ENCODE measurements at places on chromosomes 11 and 22. TPM values are rescaled to one million over a fixed set of nuclear protein-coding genes. Genes with fewer than 3 reads are reported as not detected.
A peak's percentile ranks its signal among the peaks of the same experiment; 100 is the strongest.

Gene TSSK2
- total RNA-seq: not detected

Gene MYOD1
- total RNA-seq: not detected

Gene KLHDC7B
- 6.9 TPM for total RNA-seq

Gene RAC2
- total RNA-seq: 714 TPM

Gene NUP50
- 150 TPM for total RNA-seq

Gene CADM1
- total RNA-seq: 1.5 TPM

Gene RNF214
- 16.9 TPM for total RNA-seq

Gene C11orf68
- 23.6 TPM for total RNA-seq

Gene RTN4RL2
- total RNA-seq: 0.51 TPM

Gene LGR4
- 0.22 TPM for total RNA-seq

Gene TSGA10IP
- total RNA-seq: not detected

Gene SHANK3
- total RNA-seq: 0.05 TPM

Gene SLC22A9
- not detected for total RNA-seq

DNA sequence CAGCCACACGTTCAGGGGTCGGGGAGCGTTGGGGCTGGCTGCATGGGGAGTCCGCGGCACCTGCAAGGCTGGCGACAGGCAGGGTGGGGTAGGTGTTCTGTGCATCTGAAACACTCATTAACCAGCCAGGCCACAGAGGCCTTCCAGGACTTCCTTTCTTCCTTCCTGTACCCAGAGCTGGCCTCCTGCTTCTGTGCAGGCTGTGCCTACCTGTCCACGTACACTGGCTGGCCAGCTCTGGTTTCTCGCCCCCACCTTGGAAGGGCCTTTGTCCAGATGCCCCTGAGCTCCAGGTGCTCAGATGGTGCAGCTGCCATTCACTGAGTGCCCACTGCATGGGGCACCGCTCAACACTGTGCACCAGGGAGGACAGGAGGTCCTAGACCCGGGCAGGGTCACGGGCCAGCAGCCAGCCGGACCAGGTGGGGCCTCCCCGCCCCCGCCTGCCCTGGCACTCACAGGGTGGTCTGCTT, 15.9 kb downstream of the TTLL12 start:
- no peak for DNase-seq

- DNase-seq: no peak
These were observed 19.5 kb downstream of the ARFGAP3 start for GRCh38 chr22:42837556-42837955.

DNA sequence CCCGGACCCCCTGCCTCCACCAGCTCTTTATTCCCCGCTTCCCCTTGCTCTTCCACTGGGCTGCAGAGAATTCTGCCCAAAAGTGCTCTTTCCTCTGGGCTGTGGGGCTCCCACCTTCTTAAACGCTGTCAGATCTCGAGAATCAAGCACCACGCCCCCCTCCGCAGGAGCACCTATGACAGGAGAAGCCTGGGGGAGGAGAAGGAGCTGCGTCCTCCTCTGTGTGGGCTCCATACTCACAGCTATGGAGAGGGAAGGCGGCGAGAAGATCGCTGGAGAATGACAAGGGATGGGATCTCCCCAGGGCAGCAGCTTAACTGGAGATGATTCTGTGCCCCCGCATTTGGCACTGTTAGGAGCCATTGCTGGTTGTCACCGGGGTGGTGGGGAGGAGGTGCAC, 19.7 kb downstream of the SHISAL1 start:
- DNase-seq: no peak

DNA sequence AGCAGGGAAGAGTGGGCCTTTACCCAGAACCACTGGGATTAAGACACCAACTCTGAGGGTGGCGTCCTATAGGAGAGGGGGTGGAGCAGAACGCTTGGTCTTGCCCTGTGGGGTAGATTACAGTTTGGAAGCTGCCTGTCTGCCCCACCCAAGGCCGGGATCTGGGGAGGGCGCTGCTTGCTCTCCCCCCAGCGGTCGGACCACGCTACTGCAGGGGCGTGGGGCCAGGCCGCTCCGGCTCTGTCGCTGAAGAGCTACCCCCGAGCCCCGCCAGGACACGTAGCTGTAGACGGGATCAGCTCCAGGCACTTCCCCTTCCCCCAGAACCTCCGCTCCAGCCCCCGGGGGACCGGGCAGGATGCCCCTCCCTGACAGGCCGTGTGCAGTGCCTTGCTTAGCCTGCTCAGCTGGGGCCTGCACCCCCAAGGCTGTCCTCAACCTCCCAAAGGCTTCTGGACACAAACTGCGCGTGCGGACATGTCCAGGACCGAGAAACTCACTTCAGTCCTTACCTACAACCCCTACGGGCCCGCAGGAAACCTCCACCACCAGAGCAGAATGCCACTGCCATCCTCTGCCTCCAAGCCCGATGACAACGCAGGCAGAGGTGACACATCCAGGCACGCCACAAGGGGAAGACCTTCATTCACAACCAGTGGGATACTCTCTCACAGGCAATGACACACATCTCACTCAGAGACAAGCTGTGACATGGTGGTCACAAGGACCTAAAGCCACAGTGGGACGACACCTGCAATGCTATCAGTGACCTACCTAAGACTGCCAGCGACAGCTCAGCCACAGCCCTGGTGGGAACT, 3.6 kb downstream of the AHNAK start:
- DNase-seq: peak; percentile 88

DNA sequence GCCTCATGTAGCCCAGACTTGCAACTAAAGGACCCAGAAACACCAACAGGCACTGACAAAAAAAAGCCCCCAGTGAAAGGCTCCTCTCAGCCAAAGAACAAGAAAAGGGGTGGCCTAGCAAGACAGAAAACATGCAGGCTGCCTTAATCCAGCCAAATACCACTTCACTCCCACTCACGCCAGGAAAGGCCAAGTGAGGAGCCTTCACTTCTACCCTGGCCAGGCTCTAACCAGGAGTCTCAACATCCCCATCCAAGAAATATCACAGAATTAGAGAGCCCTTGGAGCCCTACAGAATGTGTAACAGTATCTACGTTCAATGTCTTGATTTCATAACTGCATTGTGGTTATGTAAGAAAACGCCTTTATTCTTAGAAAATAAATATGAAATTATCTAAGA, 149.0 kb downstream of the APOL5 start:
- no peak for DNase-seq

GRCh38 chr11:42923651-42924050, 388.1 kb upstream of the API5 start:
- DNase-seq: no peak

- no peak for DNase-seq
These were observed 58.2 kb downstream of the YAP1 start for GRCh38 chr11:102168481-102168880.

DNA sequence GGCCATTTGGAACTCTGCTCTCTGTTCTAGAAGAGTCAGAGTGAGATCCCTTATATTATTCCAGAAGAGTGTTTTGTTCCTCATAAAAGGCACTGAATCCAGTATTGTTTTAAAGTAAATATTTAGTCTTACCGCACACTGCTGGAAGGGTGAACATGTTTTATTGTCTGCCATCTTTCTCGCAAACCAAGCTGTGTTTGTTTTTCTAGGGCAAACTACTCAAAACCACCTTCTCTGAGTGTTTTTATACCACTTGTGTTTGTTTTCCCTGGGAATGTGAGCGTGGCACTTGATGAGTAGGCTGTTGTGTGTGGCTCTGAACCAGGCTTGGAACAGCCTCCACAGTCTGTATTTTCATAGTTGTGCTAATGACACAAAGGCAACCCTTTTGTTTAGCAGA, 89.8 kb downstream of the DBX1 start:
- DNase-seq: no peak

DNA sequence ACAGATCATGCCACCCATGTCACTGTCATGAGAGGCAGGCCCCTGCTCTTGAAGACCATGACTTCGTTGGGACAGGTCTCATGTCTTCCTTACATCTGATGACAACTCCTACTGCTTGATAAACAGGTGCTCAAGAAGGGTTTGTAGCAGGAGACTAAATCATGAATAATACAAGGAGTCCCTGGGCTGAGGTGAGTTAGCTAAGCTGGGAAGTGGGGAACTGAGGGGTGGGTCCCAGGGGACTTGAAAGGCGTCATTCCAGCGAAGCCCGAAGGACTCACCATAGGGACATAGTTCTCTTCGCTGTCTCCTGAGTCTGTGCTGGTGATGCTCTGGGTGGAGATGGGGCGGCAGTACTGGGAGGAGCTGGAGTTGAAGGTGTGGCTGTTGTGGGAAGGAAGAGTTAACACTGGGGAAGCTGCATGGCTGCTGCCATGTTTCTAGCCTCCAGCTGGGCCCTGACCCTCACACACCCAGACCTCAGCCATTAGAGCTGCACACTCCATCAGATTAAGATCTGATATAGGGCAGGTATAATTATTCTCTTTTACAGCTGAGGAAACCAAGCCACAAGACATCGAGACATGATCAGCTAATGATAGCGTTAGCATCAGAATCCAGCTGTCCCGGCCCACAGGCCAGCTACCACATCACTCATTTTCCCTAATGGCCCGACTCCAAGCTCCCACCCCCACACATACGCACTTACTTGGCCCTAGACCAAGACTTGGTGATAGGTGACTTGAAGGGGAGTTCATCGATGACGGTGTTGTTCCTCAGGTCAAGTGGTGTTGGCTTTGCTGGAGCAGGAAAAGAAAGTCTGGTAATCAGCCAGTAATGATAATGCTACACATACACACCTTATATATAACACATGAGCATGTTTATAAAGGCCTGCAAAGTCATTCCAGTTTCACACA, 32.9 kb downstream of the USP35 start:
- DNase-seq: no peak

DNA sequence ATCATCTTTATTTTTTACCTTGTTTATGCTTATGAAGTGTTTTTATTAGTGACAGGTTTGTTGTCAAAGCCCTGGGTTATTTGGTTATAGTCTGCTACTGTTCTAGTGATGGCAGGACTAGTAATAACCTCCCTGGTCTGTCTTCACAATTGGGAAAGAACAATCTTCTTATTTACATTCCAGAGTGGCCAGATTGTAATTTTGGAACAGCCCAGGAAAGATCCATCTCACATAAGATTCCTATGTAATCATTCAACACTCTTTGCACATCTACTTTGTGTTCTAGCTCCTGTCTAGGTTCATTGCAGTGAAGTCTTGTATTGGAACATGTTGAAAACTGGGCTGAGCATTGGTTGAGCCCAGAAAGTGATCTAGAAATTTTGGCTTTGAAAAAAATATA, 63.8 kb downstream of the CYB5R2 start:
- DNase-seq: no peak

GRCh38 chr22:45320357-45320976, 10.7 kb downstream of the FAM118A start:
- DNase-seq: peak; percentile 38

GRCh38 chr11:112880495-112880894, 80.7 kb upstream of the NCAM1 start:
- DNase-seq: no peak

DNA sequence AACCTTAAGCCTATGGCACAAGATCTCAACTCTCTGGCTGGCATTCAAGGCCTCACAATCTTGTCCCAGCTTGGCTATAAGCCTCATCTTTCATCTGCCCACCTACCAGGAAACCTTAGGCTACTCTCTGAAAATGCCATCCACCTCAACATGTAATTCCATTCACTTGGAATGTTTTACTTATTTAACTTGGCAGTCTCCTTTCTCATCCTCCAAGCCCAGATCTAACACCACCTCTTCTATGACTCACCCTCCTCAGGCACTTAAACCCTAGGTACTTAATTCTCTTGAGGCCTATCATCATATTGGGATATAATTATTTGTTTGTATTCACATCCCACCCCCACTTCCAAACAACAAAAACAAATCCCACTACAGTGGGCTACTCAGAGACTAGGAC, 15.0 kb downstream of the POGLUT3 start:
- DNase-seq: no peak

- no peak for DNase-seq
These were observed 18.1 kb downstream of the SLC6A5 start for GRCh38 chr11:20617346-20618005.

- no peak for DNase-seq
These were observed 132.6 kb downstream of the SHANK2 start for GRCh38 chr11:71119656-71120269.

DNA sequence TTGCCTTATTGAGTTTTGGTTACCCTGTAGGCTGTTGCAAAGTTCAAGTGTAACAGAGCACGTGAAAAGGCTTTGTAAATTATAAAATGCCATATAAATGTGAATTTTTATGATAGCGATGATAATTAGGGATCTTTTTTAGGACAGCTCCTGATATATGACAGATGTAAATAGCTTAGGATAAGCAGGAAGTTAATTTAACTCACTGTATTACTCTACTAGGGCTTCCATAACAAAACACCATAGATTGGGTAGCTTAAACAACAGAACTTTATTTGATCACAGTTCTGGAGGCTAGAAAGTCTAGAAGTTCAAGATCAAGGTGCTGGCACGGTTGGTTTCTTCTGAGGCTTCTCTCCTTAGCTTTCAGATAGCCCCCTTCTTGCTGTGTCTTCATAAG, 17.0 kb upstream of the PDE3B start:
- no peak for DNase-seq

DNA sequence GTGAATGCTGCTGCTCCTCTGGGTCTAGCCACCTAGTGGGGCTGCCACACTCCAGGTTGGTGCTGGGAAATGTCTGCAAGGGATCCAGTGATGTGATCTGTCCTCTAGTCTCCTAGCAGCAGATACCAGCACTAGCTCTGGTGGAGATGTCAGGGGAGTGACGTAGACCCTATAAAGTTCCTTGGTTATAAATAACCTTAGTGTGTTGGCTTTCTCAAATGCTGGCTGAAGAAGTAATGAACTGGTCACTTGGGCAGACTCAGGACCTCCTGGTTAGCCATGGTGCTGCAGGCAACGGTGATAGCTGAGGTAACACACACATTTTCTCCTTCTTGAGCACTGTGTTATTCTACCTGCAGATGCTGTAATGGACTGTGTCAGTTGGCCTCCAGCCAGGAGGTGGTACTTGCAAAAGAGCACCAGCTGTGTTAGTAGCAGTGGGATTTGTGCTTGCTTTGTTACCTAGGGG, 35.5 kb downstream of the BBOX1 start:
- DNase-seq: no peak

DNA sequence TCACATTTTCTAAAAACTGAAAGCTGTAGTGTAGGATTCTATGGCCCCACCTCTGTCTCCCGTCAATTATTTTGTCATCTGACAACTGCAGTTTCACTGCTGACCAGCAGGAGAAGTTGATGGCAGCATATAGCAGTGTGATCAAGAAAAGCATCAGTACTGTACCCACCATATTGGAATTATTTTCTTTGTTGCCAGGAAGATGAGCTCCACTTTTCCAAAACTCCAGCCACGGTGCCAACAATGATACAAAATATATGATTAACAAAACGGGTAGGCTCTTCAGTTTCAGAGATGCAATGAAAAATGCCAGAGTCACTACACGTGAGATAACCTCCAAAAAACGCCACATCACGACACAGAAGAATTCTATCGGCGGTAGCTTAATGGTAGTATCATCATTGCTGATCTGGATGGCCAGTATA, 41.3 kb downstream of the XKR3 start:
- DNase-seq: no peak

- DNase-seq: no peak
These were observed 21.9 kb upstream of the PPP2R1B start for GRCh38 chr11:111788051-111788450.

Measured in activated CD4-positive, alpha-beta memory T cell treated with anti-CD3 and anti-CD28 coated beads for 36 hours (primary cell).